Thymus (tissue), 14 donors: ENCODE measurements at places on chromosomes 2 and 18.

- DNase-seq: no peak
Observed at GRCh38 chr2:96525211-96525507, 11.4 kb upstream of the ARID5A start.

DNA sequence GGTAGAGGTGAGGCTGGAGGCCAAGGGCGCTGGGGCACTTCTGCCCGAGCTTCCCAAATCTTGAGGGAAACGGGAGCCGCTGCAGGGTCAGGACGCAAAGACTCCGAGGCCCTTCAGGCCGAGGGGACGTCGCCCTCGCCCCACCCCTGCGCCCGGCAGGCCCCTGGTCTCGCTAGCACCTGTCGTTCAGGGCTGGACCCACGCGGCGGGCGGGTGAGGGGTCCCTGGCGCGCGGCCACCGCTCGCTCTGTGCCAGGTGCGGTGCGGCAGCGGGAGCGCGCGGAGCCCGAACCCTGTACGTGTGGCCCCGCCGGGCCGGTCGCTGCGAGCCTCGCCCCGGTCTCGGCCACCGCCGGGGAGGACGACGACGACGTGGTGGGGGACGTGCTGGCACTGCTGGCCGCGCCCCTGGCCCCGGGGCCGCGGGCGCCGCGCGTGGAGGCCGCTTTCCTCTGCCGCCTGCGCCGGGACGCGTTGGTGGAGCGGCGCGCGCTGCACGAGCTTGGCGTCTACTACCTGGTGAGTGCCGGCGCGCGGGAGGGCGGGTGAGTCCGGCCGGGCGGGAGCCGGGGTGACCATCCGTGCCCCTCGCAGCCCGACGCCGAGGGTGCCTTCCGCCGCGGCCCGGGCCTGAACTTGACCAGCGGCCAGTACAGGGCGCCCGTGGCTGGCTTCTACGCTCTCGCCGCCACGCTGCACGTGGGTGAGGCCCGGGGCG is 4.9 kb downstream of the ERFE start:
- DNase-seq: no peak

- no peak for DNase-seq
Observed at GRCh38 chr2:55047677-55048299, 2.5 kb downstream of the RTN4 start.

- DNase-seq: no peak
Observed at GRCh38 chr2:109432421-109432820, 181.3 kb downstream of the SEPTIN10 start.

DNA sequence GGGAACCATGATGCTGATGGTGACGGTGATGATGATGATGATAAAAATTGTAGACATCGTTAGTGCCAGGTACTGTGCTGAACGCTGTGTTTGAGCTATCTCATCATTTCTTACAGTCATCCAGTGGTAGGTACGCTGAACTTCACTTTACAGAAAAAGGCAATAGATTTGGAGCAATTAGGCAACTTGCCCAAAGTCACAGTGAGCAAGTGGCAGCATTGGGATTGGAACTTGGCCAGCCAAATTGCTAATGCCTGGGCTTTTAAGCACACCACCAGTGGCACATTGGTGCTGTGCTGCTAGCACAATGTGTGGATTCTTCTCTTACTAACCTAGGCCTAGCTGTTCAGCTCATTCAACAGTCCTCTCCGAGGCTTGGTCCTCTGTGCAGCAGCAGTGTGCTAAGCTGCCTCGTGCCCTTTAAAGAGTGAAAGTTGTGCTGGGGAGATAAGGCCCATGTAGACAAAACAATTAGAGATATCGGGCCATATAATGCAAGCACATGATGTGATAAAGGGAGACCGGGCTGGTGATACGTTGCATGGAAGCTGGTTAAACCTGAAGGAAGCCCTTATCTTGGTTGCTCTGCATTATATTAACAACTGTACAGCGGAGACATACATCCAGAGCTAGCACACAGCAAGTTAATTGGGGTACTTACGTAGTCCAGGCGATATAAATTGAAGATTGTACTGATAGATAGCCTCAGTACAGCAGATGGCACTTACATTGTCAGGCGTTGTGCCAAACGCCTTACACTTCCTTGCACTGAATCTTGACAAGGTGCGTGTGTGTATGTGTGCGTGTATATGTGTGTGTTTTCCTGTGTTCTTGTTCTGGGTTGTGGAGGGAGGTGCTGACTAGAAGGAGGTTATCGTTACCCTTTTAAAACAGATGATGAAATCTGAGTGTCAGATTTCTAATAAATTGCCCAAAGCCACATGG is 28.4 kb downstream of the HK2 start:
- DNase-seq: no peak

DNA sequence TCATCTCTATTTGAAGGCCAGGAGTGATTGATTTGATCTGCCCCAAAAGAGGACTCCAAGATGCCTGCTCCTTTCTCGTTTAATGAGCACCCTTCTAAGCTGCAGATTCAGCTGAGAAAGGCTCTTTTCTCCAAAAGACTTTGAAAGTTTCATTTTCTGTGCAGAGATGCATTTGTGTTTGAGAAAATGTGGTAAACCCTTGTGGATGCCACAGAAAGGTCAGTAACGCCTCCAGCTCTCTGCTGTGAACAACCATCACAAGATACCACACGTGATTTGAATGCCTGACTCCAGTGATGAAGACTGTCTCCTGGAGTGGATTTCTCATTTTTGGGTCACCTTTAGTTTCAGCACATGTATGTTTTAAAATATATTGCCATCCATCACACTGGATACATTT is 35.0 kb upstream of the CCDC85A start:
- no peak for DNase-seq

DNA sequence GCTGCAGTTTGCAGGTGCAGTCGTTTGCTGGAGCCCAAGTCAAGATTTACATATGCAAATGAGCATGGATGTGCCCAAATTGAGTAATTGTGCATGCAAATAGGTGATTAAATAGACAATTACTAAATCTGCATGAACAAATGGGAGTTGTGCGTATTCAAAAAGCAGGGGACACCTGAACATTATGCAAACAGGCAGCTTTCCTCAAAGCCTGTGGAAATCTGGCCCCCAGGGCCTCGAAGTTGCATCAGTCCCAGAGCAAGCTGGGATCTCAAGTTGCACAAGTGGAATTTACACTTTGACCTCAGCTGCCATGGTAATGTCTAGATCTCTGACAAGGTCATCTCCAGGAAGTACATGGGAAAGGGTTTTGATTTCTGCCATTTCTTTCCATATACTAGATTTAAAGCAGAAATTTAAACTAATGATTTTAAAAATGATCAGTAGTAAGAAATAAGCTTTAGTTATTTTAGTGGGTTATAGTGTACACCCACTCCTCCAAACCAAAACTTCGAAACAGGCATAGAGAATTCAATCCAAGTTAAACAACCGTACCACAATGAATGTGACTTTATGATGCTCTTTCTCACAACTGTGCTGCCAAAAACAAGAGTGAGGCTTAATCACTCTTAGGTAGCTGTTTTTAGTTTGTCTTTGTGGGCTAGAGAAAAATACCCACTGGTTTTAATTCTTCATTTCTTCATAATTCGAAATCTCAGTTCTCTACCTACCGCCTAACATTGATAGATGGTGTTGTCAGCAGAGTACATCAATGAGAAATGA is 110.7 kb downstream of the RND3 start:
- no peak for DNase-seq

DNA sequence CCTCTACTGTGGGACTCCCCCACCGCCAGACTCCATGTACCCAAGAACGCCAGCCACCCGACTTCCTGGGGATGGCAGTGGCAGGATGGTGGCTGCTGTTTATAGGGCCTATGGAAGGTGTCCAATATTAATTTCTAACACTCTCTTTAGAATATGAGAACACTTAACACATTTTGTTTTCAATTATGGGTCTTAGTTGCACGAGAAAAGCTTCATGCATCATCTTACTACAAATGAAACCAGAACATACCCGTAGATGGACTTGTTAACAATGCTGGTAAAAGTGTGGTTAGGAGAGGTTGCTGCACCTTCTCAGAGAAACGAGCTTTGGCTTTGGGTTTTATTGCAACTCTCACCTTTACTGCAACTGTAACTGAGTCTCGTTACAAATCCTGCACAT is 335.6 kb upstream of the ID2 start:
- no peak for DNase-seq

DNA sequence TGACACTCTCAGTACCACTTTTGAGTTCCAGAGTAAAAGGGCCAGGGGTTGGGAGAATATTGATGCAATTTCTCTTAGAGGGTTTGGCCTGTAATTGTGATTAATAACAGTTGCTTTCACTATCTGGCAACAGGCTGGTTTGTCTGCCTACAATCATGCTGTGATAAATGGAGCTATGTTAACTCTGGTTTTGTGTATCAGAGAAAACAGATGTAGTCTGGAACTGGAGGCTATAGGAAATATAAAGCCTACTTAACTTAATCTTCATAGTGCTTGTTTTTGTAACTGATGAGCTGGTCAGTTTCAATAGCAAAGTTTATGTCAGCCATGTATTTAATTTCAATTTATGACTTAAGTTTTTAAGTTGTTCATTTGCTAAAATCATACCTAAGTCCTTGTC is 138.0 kb downstream of the AGPS start:
- DNase-seq: no peak

DNA sequence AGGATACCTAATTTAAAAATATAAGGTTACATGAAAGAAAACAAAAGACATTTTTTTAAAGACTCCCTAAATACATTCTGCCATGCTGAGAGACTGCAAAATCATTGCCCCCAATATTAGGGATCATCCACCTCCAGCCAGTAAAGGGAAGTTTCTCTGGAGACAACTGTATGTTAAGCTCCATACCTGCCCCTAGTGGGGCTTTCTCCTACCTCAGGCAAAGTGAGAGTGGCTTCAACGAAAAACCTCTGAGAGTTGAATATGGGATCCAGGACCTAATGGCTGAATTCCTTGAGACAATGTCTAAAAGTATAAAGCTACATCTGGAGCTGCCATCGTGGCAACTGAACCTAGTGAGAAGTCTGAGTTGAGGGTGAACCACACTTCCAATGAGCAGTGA is 248.1 kb upstream of the FIGN start:
- DNase-seq: no peak

- DNase-seq: no peak
Observed at GRCh38 chr2:122858075-122858702, 1102.7 kb downstream of the TSN start.

GRCh38 chr18:3248658-3249359 is 1.2 kb downstream of the MYL12A start:
- DNase-seq: peak; percentile 44

DNA sequence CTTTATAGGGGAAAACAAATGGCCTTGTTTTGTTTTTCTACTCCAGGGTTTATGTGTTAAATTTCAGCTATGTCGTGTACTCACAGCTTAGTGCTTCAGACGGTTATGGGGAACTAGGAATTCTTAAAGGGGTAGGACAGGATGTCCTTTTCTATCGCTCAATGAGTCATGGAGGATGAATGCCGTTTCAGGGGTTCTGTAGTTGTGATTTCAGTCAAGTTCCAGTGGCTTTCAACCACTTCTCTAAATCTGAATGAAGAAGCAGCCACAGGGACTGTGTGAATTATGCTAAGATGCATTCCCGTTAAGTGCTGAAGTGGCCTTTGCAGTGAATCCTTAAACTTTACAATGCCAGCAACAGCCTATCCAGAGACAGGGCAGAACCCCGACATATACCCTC is 1231.7 kb upstream of the ZEB2 start:
- DNase-seq: no peak

DNA sequence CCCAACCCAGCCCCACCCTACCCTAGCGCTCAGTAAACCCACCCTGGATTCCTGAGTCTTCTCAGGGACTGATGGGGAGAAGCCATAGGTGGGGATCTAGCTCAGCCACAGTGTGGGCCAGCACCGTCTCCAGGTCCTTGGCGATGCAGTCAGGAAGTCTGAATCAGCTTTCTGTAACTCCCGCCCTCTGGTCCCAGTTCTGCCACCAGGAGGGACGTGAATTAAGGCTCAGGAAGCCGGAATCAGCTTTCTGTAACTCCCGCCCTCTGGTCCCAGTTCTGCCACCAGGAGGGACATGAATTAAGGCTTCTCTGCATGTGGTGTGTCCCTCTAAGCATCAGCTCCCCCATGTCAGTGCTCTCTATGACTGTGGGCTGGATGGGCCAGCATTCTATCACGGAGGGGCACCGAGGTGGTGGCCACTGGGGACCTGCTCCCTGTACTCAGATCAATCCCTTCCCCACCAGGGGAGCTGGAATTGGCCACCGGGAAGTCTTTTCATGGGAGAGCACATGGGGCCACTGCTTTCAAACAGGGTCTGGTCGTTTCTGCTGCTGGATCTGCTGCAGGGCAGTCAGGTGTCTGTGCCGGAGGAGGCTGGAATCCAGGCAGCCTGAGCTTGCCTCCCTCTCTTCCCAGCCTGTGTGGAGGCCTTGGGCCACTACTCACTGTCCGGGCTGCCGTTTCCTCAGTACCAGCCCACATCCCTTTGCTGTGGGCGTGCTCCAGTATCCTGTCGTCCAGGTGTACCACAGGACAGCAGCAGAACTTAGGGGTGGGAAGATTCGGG is 24.7 kb downstream of the ASB18 start:
- no peak for DNase-seq

- no peak for DNase-seq
Observed at GRCh38 chr2:111196435-111196834, 75.7 kb downstream of the BCL2L11 start.

GRCh38 chr18:75090336-75090735 is 118.6 kb downstream of the PTGR3 start:
- DNase-seq: no peak

- no peak for DNase-seq
Observed at GRCh38 chr2:201008296-201008829, 44.9 kb upstream of the ORC2 start.

DNA sequence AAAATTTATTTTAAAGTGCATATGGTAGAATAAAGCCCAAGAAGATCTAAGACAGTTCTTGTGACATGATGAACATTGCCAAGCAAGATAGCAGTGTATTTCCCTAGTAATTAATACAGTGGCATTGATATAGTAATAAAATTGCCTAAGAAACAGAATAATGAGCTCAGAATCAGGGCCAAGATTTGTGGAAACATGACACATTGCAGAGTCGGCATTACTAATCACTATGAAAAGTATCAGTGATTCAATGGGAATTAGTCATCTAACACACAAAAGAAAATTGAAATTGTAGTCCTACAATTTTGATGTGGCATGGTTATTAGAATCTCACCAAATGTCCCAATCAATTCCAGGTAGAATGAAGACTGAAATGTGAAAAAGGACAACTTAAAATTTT is 243.0 kb upstream of the CYRIA start:
- no peak for DNase-seq

GRCh38 chr2:228516019-228516418 is 334.5 kb upstream of the SPHKAP start:
- no peak for DNase-seq

DNA sequence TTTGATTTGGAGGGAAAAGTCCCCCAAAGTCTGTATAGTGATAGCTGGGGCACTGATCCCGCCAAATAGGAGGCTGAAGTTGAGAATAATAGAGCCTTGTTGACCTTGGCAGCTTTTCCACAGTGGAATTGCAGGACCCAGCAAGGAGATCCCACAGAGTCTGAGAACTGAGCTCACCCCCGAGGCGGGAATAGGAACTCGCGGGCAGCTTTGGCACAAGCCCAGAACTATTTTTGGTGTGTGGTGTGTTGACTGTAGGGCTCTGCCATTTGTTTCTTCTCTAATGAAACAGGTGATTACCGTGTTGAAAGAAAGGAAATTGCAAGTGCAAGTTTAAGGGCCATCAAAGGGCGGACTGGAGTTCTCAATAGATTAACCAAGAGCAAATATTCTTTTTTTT is 34.0 kb downstream of the SH3RF3 start:
- no peak for DNase-seq
